Stimulated activated naive CD8-positive, alpha-beta T cell treated with anti-CD3 and anti-CD28 coated beads, Interleukin-15, Interleukin-2, amounts not matched to agents 100 U/mL and 50 U/mL, for 24 hours (primary cell): ENCODE measurements at places on chromosomes 3 and 15.

GRCh38 chr15:57534281-57534680 lies 57.4 kb upstream of the MYZAP start:
- DNase-seq = no peak

DNA sequence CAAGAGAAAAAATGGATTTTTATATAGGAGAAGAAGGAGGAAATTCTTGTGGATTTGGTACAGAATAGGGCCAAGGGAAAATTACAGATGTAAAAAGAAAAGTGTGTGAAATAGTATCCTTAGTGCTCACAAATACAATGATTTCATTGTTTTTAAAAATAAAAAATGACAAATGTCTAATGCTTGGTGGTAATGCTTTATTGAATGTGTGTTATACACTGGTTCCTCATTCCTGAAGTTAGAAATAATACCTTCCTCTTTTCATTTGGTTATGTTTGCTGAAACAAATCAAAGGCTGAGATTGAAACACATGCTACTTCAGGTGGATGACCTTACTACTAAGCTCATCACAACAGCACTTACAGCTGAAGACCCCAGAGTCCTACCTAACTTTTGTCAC lies 37.7 kb upstream of the CCR2 start:
- DNase-seq = no peak

DNA sequence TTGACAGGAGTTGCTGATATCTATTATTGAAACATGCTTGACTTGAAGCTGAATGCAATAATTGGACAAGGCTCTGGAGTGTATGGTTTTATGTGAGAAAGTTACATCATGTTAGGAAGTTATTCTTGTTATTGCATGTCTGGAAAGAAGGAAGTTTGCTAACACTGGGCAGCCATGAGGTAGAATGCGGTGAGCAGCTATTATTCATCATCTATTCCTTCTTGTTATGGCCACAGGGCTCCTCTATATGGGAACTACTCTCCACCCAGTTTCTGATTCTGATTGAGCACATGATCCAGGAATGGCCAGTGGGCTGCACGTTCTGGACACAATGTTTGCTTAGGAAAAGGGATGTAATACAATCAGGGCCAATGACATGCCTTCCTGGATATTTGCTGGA lies 37.8 kb upstream of the SCN5A start:
- DNase-seq = no peak

- DNase-seq = no peak
Measured at GRCh38 chr3:150996731-150997130, 24.2 kb upstream of the CLRN1 start.

DNA sequence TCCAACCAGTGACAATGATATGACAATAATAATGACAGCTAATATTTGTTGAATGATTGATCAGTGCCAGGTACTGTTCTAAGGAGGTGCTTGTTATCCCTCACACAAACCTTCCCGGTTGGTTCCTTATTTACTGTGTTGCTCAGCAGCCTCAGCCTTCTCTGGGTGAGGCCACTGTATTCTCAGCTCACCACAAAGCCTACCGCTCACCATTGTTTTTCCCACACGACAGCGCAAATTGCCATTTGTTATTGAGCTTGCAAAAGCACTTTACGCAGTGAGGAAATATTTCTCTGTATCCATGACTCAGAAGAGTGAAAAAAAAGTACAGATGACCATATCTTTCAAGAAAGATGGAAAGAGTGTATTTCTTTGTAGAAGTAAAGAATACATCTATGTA lies 49.5 kb upstream of the PDZRN3 start:
- DNase-seq = no peak

GRCh38 chr15:26146202-26146601 lies 283.1 kb upstream of the ATP10A start:
- no peak for DNase-seq

- no peak for DNase-seq
Measured at GRCh38 chr15:57410373-57410772, 34.1 kb downstream of the CGNL1 start.

- DNase-seq = no peak
Measured at GRCh38 chr3:9986230-9986725, 363 bp downstream of the EMC3 start.

GRCh38 chr3:34216711-34217335 lies 418.4 kb downstream of the PDCD6IP start:
- no peak for DNase-seq

- DNase-seq = no peak
Measured at GRCh38 chr3:57512166-57512565, 32.0 kb downstream of the DNAH12 start.

- no peak for DNase-seq
Measured at GRCh38 chr3:191280882-191281281, 48.3 kb upstream of the CCDC50 start.

GRCh38 chr3:132071043-132071442 lies 36.2 kb upstream of the CPNE4 start:
- DNase-seq = no peak

GRCh38 chr3:129022114-129023007 lies 21.3 kb downstream of the EFCC1 start:
- DNase-seq = no peak

DNA sequence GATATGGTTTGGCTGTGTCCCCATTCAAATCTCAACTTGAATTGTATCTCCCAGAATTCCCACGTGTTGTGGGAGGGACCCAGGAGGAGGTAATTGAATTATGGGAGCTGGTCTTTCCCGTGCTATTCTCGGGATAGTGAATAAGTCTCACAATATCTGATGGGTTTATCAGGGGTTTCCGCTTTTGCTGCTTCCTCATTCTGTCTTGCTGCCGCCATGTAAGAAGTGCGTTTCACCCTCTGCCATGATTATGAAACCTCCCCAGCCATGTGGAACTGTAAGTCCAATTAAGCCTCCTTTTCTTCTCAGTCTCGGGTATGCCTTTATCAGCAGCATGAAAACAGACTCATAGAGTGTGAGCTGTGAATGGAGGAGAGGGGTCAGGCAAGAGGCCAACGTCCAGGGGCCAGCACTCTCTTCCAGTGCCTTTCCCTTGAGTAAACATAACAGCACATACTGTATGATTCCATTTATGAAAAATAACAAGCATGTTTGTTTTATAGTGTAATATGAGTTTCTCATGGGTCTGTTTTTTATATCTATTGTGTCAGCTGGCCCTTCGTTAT lies 16.3 kb upstream of the LCTL start:
- DNase-seq = no peak

GRCh38 chr3:11140713-11141104 lies 13.6 kb upstream of the HRH1 start:
- no peak for DNase-seq

DNA sequence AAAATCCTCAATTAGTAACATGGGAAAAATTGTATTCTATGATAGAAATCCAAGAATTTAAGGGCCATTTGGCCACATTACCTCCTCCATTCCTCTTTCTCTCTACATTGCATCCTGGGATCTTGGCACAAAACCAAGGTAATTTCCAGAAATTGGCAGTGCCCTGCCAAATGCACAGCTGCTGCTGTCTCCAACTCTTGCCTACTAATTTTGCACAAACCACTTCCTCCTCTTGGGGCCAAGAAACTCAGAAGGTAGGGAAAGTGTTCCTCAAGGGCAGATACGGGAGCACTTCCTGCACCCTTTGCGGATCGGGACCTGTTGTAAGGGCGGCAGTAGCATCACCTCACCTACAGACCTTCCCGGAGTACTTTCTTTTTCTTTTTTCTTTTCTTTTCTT lies 57.8 kb downstream of the MAP3K13 start:
- DNase-seq = no peak

DNA sequence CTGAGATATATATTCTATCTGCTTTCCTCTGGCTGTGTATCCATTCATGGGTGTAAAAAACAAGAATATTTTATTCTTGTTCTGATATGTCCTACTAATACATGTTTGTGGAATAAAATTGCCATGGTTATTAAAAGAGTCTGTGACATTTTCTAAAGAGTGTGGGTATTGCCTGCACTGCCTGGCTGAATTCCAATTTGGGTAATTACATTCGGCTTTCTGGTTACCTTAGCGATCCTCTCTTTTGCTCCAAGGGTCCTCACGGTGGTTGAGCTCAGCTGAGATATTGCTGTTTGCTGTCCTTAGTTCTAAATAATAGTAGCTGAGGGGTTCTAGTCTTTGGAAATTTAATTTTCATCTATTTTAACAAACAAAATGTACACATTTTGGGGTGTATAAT lies 301.4 kb upstream of the DNAJC19 start:
- DNase-seq = no peak

DNA sequence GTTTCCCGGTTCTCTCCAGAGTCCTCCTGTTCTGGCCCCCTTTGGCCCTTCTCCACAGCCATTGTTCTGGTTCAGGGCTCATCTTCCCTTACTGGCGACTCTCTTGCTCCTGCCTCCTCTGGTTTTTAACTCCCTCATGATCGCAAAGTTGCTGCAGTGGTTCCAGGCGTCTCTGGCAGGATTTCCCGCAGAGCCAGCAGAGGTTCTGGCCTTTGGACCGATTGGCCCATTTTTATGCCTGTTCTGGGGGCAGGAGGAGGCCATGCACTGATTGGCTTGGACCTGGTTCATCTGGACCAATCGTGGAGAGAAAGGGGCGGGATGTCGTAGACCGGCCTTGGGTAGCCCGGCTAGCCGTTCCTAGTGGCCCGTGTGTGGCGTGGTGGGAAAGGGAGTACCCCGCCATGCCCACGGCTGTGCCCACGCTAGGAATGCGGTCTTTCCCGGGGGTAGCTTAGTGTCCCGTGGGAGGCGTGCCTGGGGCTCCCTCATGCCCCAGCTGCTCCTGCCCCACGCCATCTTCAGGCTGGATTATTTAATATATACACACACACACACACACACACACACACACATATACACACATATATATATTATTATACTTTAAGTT lies 113.4 kb downstream of the FBLN2 start:
- no peak for DNase-seq

GRCh38 chr3:125594125-125594524 lies 1.2 kb downstream of the OSBPL11 start:
- no peak for DNase-seq

DNA sequence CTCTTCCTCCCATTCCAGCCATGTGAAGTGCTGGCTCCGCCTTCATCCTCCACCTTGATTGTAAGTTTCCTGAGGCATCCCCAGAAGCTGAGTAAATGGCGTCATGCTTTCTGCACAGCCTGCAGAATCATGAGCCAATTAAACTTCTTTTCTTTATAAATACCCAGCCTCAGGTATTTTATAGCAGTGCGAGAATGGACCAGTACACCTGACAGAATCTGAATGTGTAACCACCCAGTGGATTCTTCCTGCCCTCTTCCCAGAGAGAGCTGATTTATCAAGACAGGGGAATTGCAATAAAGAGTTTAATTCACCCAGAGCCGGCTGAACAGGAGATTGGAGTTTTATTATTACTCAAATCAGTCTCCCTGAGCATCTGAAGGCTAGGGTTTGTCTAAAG lies 86.6 kb downstream of the C3orf70 start:
- no peak for DNase-seq

GRCh38 chr3:185851046-185851445 lies 26.2 kb upstream of the IGF2BP2 start:
- no peak for DNase-seq

GRCh38 chr3:13107661-13108060 lies 34.4 kb upstream of the IQSEC1 start:
- no peak for DNase-seq

DNA sequence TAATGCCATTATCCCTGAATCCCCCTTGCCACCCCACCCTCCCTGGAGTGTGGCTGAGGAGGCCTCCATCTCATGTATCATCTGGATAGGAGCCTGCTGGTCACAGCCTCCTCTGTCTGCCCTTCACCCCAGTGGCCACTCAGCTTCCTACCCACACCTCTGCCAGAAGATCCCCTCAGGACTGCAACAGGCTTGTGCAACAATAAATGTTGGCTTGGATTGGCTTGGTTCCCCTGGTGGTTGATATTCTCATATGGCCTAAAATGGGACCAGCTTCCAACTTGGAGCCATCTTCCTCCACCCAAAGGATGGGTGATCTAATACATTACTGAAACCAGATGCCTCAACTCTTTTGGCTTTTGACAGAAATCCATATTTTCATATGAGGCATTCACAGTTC lies 34.9 kb downstream of the VIPR1 start:
- no peak for DNase-seq

- DNase-seq = no peak
Measured at GRCh38 chr3:70086336-70086735, 86.8 kb downstream of the SAMMSON start.

GRCh38 chr15:63231706-63232105 lies 42.3 kb downstream of the RAB8B start:
- DNase-seq = no peak

DNA sequence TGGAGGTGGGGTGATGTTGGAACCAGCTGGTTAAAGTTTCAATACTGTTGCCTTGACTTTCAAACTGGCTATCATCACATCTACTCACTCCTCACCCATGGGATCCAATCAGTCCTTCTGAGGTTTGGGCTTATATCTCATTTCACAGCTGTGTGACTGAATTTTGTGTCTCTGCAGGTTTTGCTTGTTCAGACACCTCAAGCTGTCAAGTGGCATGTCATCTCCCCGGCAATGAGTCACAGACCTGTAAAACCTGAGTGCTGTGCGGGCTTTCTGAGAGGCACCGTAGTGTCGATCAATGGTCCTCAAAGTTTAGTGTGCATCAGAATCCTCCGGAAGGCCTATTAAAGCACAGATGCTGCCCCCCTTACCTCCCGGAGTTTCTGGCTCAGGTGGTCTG lies 86.4 kb upstream of the RORA start:
- no peak for DNase-seq

- DNase-seq = no peak
Measured at GRCh38 chr15:38954090-38954489, 389.5 kb upstream of the RASGRP1 start.

- DNase-seq = no peak
Measured at GRCh38 chr3:73404435-73404834, 220.3 kb downstream of the PDZRN3 start.

DNA sequence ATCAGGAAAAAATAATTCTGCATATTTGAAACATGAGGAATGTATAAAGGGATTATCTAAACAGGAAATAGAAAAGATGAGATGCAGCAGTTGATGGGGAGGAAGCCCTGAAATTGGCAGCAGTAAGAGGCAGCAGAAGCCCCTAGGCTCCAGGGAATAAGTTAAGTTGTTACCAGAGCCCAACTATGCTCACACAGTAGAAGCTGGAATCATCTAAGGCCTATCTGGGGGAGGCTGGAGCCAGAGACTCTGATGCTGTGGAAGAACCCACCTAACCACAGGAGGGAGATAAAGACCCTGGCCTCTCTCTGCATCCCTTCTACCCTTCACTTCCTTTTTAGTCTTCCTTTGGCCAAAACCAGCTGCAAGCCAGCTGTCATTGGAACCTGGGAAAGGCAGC lies 519.7 kb downstream of the DIPK2A start:
- no peak for DNase-seq

DNA sequence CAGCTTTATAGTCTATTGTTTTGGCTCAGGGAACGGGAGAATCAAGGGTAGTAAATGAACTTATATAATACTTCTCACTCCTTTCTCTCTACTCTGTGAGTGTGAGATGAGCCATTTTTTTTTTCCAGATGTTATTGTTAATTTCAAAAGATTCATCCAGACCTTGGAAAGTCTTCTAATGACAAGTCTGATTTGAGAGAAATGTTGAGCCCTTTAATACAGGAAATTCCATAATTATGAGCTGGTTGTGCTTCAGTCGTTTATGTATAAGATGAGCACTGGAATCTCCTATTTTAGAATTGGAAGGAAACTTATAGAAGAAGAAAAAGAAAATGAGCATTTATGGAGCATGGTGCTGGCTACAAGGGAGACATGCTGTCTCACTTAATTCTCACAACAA lies 92.0 kb downstream of the FBN1 start:
- DNase-seq = no peak

- peak; percentile 90 for DNase-seq
Measured at GRCh38 chr3:48656061-48656840, 6.4 kb downstream of the CELSR3 start.
